ENCODE measurements at places on chromosomes 6 and 20. TPM values are rescaled to one million over a fixed set of nuclear protein-coding genes. Genes with fewer than 3 reads are reported as not detected.
A peak's percentile ranks its signal among the peaks of the same experiment; 100 is the strongest.

DNA sequence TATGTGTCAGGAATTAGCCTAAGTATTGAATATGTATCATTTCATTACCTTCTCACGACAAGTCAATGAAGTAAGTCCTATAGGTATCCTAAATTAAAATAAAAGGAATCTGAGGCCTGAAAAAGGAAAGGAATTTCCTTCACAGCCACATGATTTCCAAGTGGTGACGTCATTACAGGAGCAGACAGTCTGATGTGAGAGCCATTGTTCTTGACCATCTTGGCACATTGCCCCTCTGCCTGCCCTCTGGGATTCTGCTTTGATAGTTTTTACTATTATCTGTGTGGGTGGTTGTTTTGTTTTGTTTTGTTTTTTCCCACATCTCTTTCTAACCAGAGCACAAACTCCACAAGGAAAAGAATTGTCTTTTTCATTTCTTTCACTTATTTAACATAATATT, 219.8 kb upstream of the UFL1 start:
- H3K36me3 ChIP-seq = no peaks in the 10 kb centered on the region
- no peak overlapping the region for H3K4me3 ChIP-seq
- DNase-seq = peak; percentile 30
- H3K27me3 ChIP-seq = no peaks in the 10 kb centered on the region

DNA sequence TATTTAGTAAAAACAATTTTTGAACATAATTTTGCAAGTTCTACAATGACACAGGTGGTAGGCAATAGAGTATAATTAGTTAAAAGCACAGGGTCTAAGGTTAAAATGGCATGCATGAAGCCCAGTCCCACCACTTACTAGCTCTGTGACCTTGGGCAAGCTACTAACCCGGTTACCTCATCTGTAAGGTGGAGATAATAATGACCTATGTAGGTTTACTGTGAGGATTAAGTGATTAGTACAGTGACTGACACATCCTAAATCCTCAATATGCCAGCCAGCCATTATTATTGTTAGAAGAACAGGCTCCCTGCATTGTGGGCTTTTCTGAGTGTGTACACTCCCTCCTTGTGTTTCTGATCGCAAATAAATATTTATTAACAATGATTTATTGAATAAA, 26.2 kb downstream of the ATXN1 start:
- H3K36me3 ChIP-seq = no peaks in the 10 kb centered on the region
- H3K4me3 ChIP-seq = no peak overlapping the region
- DNase-seq = no peak
- no peaks in the 10 kb centered on the region for H3K27me3 ChIP-seq

GRCh38 chr6:106413722-106414121, 53.2 kb downstream of the CRYBG1 start:
- no peak for DNase-seq
- H3K4me1 ChIP-seq = no peaks in the 10 kb centered on the region
- H3K27ac ChIP-seq = no peak overlapping the region
- no peaks in the 10 kb centered on the region for H3K27me3 ChIP-seq

GRCh38 chr6:89734526-89734925, 85.1 kb downstream of the MDN1 start:
- H3K27me3 ChIP-seq = no peaks in the 10 kb centered on the region
- H3K36me3 ChIP-seq = peaks cover 7% of the 10 kb centered on the region
- H3K27ac ChIP-seq = no peak overlapping the region
- H3K4me3 ChIP-seq = no peak overlapping the region

DNA sequence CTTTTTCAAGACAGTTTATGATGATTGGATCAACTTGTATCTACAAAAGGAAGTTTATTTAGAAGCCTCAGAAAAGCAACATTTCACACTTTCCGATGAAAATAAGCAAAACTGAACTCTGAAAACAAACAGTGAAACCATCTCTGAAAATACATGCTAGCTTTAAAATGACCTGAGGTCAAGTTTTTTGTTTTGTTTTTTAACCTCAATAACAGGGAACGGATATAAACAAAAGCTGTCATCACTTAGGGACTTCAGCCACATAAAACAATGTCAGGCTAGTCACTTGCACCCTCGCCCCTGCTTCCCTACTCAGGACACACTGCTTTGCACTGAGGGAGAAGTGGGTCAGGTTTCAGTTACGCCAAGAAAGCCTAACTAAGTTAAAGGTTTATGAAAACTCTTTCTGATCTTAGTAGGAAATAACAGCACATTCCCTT, 11.6 kb downstream of the BACH2 start:
- no peaks in the 10 kb centered on the region for H3K27me3 ChIP-seq
- no peaks in the 10 kb centered on the region for H3K36me3 ChIP-seq
- H3K4me1 ChIP-seq = peaks cover 46% of the 10 kb centered on the region
- no peak overlapping the region for H3K4me3 ChIP-seq
- no peak for DNase-seq
- no peak overlapping the region for H3K27ac ChIP-seq

TRIM10 gene
- not detected for total RNA-seq

- H3K27me3 ChIP-seq = no peaks in the 10 kb centered on the region
- no peak for DNase-seq
- H3K27ac ChIP-seq = no peak overlapping the region
- H3K4me3 ChIP-seq = no peak overlapping the region
- no peaks in the 10 kb centered on the region for H3K36me3 ChIP-seq
- H3K4me1 ChIP-seq = no peaks in the 10 kb centered on the region
These were observed 41.2 kb downstream of the ISM1 start for GRCh38 chr20:13262302-13262650.

DNA sequence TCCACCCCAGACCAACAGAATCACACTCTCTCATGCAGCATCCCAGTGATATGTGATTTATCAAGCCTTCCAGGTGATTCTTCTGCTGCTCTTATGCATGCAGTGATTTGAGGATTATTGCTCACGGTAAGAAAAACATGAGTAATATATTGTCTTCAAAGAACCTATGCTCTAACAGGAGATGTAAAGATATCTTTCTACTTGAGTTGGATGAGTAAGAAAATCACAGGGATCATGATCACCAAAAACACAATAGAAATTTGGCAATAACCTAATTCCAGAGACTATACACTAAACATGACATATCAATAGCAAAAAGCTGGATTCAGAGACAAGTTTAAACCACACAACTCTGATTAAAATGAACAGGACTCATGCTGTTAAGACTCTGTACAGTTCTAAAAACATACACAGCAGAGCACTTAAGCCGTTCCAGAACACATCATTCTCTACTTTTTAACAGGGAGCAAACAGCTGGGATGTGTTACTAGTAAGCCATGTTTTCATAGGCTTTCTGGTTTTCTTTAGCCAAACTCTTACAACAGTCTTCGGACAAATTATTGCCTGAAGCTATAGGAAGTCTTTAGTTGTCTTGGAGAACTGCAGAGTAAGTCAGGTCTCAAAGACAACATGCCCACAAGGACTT, 568.6 kb downstream of the HAO1 start:
- H3K27ac ChIP-seq = no peak overlapping the region
- H3K4me3 ChIP-seq = no peak overlapping the region
- no peaks in the 10 kb centered on the region for H3K36me3 ChIP-seq
- DNase-seq = no peak
- H3K27me3 ChIP-seq = no peaks in the 10 kb centered on the region

DNA sequence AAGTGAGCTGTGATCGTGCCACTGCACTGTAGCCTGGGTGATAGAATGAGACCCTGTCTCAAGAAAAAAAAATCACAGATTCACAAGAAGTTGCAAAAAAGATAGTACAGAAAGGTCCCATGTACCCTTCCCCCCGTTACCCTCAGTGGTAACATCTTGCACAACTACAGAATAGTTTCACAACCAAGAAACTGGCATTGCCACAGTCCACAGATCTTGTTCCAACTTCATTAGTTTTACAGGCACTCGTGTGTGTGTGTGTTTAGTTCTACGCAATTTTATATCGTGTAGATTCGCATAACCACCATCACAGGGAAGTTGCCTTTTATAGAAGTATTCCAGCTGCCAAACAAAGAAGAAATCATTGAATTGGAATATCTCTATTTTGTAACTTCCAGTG, 19.1 kb downstream of the SPATA2 start:
- no peaks in the 10 kb centered on the region for H3K36me3 ChIP-seq
- no peak overlapping the region for H3K4me3 ChIP-seq
- peaks cover 7% of the 10 kb centered on the region for H3K4me1 ChIP-seq
- H3K27ac ChIP-seq = no peak overlapping the region
- H3K27me3 ChIP-seq = no peaks in the 10 kb centered on the region

NFATC2 gene
- 0.19 TPM for total RNA-seq

DNA sequence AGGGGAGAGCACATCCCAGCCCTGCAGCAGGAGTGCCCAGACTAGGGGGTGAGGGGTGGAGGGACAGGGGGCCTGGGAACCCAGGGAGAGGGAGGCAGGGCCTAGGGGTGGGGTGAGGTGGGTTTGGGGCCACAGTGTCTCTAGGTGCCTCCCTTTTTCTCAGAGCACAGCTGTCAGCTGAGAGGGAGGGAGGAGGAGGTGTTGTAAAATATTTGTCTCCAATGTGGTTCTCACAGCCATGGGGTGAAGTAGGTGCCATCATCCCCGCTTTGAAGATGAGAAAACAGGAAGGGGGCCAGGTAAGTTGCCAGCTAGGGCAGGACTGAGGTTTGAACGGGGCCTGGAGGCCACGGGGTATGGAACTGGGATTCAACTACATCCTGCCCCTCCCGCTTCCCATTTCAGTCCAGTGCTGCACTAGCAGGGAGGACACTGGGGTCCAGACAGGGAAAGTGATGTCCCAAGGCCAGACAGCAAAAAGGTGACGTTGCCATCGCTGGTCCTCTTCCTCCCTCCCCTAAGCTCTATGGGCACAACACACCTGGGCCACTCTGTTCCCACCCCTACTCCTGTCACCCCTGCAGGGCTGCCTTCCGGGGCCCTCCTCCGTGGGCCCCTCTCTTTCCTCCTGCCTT, 20.3 kb downstream of the PACSIN1 start:
- no peak for DNase-seq
- H3K27ac ChIP-seq = no peak overlapping the region
- peaks cover 3% of the 10 kb centered on the region for H3K4me1 ChIP-seq
- H3K4me3 ChIP-seq = no peak overlapping the region
- no peaks in the 10 kb centered on the region for H3K36me3 ChIP-seq

DNA sequence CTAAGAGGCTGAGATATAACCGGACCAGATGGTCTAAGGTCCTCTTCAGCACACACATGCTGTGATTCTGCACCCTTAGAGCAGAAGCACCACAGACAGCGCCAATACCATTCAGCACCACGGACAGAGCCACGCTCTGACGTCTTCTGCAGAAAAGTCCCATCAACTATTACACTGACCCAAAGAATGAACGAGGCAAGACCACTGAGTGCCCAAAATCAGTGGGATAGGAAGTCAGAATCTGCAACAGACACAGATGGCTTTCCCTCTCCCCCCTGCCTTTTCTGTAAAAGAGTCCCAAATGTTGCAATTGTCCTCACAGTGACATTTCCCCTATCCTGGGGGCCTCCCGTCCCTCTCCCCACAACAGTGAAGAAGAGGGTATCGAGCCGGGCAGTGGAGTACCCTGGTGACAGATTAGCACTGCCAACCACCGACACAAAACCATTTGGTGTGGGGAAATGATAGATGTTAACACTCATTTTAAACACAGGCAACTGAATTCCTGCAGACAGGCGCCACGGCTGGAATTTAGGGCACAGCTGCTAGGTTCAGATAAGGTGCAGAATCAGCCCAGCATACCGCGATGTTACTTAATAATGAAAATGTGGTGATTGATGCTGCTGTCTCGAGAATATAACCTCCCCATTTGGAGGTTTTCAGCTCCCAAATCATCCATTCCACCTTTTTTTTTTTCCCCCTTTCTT, 66.6 kb upstream of the CTNNBL1 start:
- H3K27me3 ChIP-seq = peaks cover 73% of the 10 kb centered on the region
- no peaks in the 10 kb centered on the region for H3K4me1 ChIP-seq
- no peak overlapping the region for H3K27ac ChIP-seq
- peak; percentile 88 for DNase-seq
- H3K4me3 ChIP-seq = no peak overlapping the region
